ENCODE measurements at places on chromosomes 4 and X.

- no peak for DNase-seq
Measured at GRCh38 chr4:42985976-42986375, 93.5 kb downstream of the GRXCR1 start.

- DNase-seq = no peak
Measured at GRCh38 chr4:78749258-78749971, 26.7 kb upstream of the BMP2K start.

DNA sequence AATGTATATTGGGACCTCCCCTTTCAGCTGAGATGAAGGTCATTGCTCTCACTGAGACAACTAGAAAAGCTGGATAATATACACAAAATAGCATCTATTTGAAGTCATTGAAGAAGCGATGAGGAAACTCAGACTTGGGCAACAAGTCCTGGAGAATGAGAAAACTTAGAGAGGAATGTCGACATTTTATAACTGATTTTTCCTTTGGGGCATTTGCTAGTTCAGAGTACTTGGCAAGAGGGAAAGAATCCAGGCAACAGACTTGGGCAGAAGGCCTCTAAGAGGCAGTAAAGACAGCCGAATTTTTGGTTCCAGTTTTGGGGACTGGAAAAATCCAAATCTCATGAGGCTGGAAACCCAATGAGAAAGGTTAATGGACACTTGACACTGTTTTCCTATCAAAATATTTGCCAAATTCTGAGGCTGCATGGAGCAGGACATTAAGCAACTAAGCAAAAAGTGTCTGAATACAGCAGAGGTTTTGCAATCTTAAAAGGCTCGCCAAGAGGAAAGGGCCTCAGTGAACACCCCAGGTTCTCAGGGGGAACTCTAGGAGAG lies 21.0 kb upstream of the ANXA5 start:
- DNase-seq = no peak

DNA sequence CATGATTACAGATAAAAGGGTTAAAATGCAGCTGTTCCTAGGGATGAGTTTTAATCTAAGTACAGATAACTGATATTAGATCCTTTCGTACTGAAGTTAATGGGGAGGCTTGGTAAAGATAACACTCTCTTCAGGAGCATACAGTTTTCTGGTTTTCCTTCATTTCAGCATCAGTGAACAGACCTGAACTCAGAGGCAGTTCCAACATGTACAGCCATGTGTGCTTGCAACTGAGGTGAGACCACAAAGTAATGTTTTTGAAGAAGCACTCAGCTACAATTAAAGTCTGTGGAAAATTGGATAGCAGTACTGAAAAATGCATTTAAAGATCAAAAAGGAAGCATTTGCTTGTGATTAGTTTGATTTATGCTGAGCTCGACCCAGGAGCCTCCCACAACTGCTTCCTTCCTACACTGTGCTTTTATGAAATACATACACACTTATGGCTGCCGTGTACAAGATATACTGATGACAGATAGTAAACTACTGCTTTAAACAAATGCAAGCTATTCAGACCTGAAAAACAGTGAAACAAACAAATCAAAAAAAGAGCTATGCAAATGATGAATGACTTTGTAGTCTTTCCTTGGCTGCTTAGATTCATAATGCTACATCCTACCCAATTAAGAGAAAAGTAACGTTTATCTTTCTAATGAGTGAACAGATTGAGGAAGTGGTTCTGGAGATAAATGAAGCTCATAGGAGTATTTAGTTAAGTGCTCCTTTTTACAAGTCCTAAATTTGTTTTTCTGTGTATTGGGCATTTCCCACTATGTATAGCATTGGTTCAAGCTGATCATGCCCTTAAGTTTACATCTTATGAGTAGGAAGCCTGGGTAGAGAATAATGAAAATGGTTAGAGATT lies 68.4 kb downstream of the PDLIM5 start:
- no peak for DNase-seq

DNA sequence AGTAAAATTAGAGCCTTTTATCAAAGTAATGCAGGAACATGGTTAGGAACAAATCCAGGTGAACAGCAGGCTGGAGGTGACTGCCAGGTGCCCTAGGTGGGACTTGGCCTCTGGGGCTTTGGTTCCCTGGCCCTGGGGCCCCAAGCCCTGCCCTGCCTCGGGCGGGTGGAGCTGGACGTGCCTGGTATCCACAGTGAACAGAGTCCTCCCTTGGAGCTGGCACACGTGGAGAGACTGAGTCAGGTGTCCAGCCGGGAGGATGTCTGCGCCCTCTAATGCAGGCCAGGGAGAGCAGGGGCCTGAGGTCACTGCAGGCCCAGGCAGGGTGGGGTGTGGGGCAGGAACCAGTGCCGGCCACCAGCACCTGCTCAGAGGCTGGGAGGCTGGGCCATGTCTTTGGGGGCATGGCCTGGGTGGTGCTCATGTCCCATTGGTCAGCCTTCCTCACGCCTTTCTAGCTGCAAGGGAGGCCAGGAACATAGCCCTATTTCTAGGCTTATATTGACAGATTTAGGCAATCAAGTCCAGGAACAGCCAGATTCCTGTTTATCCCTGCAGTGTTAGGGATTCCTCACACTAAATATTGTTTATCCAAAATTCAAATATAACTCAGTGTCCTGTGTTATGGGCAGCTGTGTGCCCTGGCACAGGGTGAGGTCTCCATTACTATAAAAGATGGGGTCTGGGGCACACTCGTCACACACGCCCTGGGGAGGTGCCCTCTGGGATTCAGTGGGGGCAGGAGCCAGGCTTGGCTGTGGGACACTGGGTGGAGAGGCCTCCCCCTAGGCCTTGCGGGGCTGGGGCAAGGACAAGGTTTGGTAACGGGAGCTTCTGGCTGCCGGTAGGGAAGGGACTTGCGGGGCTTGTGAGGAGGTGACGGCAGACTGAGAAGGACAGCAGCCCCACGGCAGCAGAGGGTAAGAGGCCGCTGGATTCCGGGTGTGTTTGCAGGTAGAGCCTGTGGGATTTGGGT lies 14.3 kb upstream of the NAT8L start:
- no peak for DNase-seq

GRCh38 chr4:11470438-11471045 lies 41.8 kb upstream of the HS3ST1 start:
- no peak for DNase-seq

DNA sequence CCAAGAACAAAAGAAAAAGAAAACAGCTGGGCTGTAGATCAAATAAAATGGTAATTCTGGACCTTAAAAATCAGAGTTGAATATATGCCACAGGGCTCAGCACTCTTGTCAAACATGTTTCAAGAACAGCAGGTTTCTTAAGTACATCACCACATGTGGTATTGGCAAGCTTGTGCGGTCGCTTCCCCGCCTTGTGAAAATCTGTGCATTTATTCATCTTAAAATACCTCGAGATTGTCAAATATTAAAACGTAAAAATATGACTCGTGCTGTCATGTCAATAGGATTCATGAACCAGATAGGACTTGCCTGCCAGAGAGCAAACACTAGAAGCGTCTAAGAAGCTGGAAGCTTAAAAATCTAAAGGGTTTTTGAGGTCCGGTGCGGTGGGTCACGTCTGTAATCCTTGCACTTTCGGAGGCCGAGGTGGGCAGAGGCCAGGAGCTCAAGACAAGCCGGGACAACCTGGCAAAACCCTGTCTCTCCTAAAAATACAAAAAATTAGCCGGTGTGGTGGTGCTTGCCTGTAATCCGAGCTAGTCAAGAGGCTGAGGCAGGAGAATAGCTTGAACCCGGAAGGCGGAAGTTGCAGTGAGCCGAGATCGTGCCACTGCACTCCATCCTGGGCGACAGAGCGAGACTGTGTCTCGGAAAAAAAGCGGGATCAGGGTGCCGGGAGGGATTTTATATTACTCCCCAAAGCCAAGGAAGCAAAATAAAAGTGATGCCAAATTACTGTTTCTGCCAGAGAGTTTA lies 40.2 kb upstream of the TMEM154 start:
- DNase-seq = no peak

DNA sequence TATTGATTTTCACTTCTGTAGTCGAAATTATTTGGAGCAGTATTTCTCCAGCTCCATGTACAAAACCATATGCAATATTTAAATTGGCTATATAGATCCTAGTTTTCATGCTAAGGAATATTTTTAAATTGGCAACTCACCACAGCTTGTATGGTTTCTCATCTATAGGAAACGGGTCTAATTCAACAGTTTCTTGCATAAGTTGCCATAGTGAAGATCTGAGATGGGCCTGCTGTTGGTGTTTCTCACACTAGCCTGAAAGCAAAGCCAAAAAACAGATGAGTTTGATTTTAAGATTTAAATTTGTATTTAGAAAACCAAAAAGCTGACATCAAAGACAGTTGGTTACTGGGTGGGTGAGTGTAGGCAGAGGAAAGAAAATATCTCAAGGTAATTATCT lies 5.5 kb downstream of the MAPK10 start:
- DNase-seq = no peak

DNA sequence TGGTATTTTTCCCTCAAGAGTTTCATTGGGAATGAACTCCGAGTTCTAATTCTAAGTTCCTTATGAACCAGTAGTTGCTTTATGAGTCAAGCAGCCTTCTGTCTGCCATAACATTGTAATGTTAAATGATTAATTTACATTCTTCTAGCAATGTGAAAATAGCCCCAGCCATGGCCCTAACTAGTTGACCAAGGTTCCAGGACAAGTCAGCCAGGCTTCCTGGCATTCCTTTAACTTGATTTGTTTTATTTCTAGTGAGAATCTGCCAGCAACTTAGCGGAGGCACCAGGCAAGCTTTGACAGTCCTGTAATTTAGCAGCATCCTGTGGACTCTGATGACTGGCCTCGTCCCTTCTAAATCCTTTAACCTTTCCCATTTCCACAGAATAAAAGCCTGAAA lies 69.0 kb downstream of the GLRA2 start:
- no peak for DNase-seq

DNA sequence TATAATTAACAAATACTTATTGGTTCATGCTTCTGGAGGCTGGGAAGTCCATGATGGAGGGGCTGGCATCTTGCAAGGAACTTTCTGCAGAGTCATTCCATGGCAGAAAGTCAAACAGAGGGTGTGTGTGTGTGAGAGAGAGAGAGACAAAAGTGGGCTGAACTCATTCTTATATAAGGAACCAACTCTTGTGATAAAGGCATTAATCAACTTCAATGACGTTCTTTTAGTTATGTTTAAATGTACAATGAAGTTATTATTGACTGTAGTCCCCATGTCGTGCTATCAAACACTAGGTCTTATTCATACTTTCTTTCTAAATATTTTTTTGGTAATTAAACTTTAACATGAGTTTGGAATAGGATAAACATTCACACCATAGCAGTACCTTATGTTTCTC lies 1408.8 kb downstream of the STIM2 start:
- no peak for DNase-seq

DNA sequence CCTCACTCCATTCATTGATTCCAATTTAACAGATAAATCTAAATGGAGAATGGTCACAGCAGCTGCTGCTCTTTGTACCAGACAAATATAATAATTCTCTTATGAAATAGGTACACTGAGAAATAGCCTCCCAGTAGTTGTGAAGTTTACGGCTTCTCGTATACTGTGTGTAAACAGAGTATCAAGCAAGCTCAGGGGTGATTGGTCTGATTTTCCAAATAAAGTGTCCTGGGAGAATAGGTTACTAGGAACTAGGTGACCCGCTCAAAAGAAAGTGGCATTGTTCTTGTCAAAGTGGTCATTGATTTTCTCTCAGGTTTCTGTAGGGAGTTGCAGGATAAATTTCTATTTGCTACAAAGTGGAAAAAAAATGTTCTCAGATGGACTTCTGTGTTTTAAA lies 838.2 kb downstream of the RAPGEF2 start:
- peak; percentile 10 for DNase-seq

GRCh38 chr4:77488882-77489281 lies 116.7 kb upstream of the CXCL13 start:
- DNase-seq = no peak

DNA sequence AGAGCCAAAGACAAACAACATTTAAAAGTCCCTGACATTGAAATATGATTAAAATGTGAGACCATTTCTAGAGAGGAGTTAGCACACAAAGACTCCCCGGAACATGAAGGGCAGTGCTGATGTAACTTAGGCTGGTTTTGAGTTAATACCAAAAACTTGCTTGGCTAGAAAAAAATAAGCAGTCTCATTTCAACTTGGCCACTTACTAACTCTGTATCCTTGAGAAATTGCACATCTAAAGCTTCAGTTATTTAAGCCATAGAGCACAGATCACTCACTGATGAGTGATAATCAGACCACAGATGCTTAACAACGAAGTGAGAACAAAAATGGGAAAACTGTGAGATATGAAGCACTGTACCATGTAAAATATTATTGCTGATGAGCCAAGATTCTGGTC lies 65.9 kb upstream of the MAOA start:
- DNase-seq = no peak

DNA sequence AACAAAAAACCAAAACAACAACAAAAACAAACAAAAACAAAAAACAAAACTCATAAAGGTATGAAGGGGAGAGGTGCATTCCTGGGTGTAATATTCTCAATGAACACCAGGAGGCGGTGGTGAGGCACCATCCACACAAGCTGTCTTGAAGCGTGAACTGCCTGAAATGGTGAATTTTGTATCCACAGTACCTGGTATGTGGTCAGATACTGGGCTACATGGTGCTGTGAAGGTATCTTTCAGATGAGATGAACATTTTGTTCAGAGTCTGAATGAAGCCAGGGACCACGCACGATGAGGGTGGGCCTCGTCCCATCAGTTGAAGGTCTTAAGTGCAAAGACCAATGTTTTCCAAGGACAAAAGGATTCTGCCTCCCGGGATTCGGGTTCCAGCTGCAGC lies 58.5 kb downstream of the ASMT start:
- DNase-seq = no peak

DNA sequence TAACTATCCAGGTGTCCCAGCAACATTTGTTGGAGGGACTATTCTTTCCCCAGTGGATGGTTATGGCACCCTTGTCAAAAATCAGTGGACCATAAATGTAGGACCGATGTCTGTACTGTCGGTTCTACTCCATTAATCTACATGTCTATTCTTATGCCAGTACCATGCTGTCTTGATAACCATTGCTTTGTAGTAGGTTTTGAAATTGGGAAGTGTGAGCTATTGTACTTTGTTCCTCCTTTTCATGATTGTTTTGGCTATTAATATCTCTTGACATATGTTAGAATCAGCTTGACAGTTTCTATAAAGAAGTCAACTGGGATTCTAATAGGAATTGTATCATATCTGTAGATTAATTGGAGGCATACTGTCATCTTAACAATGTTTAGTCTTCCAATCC lies 112.7 kb downstream of the HNRNPD start:
- no peak for DNase-seq

GRCh38 chr4:186258216-186258811 lies 7.7 kb upstream of the F11 start:
- no peak for DNase-seq

All from HuH-7 (cell line).